Osteocyte (in vitro differentiated cells): ENCODE measurements at places on chromosomes 3 and 15. TPM values are rescaled to one million over a fixed set of nuclear protein-coding genes. Genes with fewer than 3 reads are reported as not detected.

GHSR gene
- total RNA-seq: not detected in 2 replicates

SLC27A2 gene
- total RNA-seq: not detected in 2 replicates

GRCh38 chr15:79169526-79170133, 79.0 kb upstream of the RASGRF1 start:
- H3K27ac ChIP-seq: peak overlapping the region; percentile 57
- no peaks in the 10 kb centered on the region for H3K36me3 ChIP-seq
- no peak overlapping the region for H3K4me3 ChIP-seq
- peaks cover 33% of the 10 kb centered on the region for H3K4me1 ChIP-seq
- DNase-seq: peak; percentile 66

DNA sequence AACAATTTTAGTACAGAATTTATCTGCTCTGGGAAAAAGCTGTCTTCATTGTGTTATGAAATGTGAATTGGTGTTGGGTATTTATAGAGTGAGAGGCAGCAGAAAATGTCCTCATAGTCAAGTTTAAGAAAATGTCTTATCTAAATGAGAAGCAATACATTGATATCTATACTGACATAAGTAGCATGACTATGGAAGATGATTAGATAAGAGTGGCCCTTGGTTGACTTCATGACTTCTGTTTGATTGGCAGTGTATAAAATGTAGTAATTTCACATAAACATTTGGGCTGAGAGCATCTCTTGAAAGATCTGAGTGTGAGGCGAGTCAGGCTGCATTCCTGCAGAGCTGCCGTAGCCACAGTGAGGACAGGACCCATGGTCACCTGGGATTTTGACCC, 19.4 kb downstream of the MCTP2 start:
- no peak overlapping the region for H3K27ac ChIP-seq
- H3K4me3 ChIP-seq: no peak overlapping the region
- DNase-seq: no peak
- H3K36me3 ChIP-seq: no peaks in the 10 kb centered on the region
- H3K27me3 ChIP-seq: no peaks in the 10 kb centered on the region

DNA sequence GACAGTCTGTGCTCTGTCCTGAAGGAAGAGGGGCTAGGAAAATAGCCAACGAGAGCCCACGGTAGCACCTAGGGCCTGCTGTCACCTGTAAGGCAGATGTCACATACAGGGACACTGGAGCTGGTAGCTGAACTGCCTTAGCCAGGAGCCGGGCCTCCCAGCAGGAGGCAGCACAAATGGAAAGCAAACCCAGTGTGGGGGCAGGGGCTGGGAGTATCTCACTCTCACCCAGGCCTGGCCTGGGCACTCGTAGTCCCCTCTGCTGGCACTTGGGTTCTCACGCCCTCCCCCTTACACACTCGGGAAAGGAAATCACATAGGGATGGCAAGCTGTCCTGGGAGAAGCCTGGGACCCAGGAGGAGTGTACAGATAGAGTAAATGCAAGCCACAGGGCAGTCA, 173.1 kb upstream of the CHRNA7 start:
- H3K27ac ChIP-seq: no peak overlapping the region
- H3K4me1 ChIP-seq: no peaks in the 10 kb centered on the region
- no peaks in the 10 kb centered on the region for H3K27me3 ChIP-seq

- peaks cover 49% of the 10 kb centered on the region for H3K4me1 ChIP-seq
- H3K4me3 ChIP-seq: peak overlapping the region; percentile 75
- H3K36me3 ChIP-seq: peaks cover 13% of the 10 kb centered on the region
- H3K27me3 ChIP-seq: peaks cover 26% of the 10 kb centered on the region
- no peak overlapping the region for H3K27ac ChIP-seq
- no peak for DNase-seq
Observed at GRCh38 chr15:96360581-96361308, 30.2 kb downstream of the NR2F2 start.

DNA sequence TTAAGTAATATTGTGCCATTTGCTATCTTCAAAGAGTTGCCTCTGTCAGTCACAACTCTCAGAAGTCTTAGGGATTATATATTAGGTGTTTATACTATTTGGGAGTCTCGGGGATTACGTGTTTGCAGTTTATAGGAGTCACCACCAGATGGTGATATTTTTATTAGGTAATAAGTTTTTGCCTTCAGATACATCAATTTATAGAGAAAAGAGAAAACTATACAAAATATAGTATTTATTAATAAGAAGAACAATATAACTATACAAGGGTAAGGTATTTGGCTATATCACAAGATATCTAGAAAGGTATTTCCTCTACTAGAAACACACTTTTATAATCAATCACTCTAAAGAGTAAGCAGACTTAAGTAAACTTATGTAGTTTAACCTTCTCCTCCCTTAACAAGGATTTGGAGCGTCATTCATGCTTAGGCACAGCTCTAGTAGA, 10.7 kb upstream of the DHX36 start:
- H3K4me1 ChIP-seq: no peaks in the 10 kb centered on the region
- H3K27ac ChIP-seq: no peak overlapping the region
- peaks cover 50% of the 10 kb centered on the region for H3K27me3 ChIP-seq
- H3K4me3 ChIP-seq: no peak overlapping the region
- H3K36me3 ChIP-seq: no peaks in the 10 kb centered on the region

- H3K4me3 ChIP-seq: peak within 1 kb of the TSS; percentile 68
- DNase-seq: peak; percentile 82
- peaks cover 79% of the 10 kb centered on the region for H3K27me3 ChIP-seq
- H3K36me3 ChIP-seq: no peaks in the 10 kb centered on the region
Observed at GRCh38 chr15:79090487-79091203, at the start of gene RASGRF1. RASGRF1 (minus strand) TSS chr15:79090780; CDS start chr15:79090498, 282 bp downstream.

DNA sequence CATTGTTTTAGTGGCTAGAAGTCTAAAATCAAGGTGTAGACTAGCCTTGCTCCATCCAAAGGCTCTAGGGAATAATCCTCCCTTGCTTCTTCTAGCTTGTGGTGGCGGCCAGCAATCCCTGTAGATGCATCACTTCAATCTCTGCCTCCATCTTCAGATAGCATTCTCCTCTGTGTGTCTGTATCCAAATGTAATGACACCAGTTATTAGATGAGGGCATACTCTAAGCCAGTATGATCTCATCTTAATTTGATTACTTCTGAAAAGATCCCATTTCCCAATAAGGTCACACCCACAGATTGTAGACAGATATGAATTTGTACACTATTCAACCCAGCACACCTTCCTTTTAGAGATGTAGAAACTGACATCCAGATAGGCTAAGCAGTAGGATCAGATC, 334.5 kb upstream of the KCNMB2 start:
- no peaks in the 10 kb centered on the region for H3K27me3 ChIP-seq
- H3K36me3 ChIP-seq: no peaks in the 10 kb centered on the region
- H3K27ac ChIP-seq: no peak overlapping the region
- H3K4me1 ChIP-seq: peaks cover 24% of the 10 kb centered on the region
- no peak for DNase-seq
- H3K4me3 ChIP-seq: no peak overlapping the region

DNA sequence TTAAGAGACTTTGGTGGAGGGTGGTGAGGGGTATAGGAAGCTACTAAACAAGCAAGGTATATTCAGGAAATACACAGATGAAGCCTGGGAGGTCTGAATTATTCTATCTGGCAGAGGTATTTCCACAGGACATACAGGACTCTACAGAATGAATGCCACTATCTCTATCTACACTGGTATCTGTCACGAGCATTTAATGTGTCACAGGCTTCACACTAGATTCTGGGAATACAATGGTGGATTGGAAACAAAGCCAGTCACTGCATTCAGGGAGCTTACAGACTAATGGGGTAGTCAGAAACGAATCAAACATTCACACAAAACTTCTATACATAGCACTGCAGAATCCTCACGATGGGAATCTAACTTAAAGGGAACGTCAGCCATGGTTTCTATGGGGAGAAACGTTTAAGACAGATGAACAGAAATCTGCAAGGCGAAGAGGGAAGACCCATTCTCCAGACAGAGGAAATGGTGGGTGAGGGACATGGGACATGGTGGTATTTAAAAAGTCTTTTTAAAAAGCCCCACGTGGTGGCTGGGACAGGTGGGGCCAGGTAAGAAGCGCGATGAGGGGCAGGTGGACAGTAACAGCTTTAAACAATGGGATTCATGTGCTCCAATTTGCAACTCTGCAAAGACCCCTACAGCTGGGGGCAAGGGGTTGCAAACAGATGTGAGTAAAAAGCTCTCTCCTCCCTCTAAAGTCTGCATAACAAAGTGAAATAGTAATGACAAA, 16.5 kb downstream of the LRIG1 start:
- H3K27me3 ChIP-seq: no peaks in the 10 kb centered on the region
- H3K4me1 ChIP-seq: peaks cover 67% of the 10 kb centered on the region
- no peak for DNase-seq
- no peak overlapping the region for H3K27ac ChIP-seq

GUCA1C gene
- not detected in 2 replicates for total RNA-seq

RAB7A gene
- total RNA-seq: 265 and 284 TPM in 2 replicates

SYNPR gene
- not detected in 2 replicates for total RNA-seq

GRCh38 chr3:13174011-13174802, 101.0 kb upstream of the IQSEC1 start:
- DNase-seq: peak; percentile 82
- H3K4me1 ChIP-seq: no peaks in the 10 kb centered on the region
- H3K36me3 ChIP-seq: peaks cover 3% of the 10 kb centered on the region
- H3K27me3 ChIP-seq: peaks cover 6% of the 10 kb centered on the region
- H3K27ac ChIP-seq: no peak overlapping the region
